Renal cortex interstitium (tissue), 15 donors: ENCODE measurements at places on chromosomes 11 and 22. TPM values are rescaled to one million over a fixed set of nuclear protein-coding genes. Genes with fewer than 3 reads are reported as not detected.

DNA sequence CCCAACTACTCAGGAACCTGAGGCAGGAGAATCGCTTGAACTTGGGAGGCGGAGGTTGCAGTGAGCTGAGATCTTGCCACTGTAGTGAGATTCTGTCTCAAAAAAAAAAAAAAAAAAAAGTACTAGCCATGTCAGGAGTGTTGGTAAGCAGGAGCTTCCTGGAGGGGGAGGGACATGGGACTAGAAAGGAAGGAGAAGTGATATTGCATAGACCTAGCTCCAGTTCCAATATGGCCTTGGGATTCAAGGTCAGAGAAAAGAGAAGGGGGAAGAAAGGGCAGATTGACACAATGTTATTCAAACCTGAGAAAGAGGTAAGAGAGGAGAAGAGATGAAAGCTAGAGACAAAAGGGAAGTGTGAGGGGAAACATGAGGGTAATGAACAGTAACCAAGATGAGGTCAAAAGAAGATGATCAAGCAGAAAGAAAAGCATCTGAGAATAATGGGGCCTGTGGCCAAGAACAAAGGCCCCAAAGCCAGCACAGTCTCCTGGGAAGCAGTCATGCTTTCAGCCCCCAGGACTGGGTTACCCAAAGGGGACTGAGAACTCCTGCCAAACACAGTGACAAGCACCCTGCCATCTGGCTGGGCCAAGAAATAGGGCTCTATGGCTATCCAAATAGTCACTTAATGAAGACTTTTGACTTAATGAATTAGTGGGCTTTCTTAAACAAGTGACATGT, 51.7 kb upstream of the FTH1 start:
- no peak for DNase-seq

DNA sequence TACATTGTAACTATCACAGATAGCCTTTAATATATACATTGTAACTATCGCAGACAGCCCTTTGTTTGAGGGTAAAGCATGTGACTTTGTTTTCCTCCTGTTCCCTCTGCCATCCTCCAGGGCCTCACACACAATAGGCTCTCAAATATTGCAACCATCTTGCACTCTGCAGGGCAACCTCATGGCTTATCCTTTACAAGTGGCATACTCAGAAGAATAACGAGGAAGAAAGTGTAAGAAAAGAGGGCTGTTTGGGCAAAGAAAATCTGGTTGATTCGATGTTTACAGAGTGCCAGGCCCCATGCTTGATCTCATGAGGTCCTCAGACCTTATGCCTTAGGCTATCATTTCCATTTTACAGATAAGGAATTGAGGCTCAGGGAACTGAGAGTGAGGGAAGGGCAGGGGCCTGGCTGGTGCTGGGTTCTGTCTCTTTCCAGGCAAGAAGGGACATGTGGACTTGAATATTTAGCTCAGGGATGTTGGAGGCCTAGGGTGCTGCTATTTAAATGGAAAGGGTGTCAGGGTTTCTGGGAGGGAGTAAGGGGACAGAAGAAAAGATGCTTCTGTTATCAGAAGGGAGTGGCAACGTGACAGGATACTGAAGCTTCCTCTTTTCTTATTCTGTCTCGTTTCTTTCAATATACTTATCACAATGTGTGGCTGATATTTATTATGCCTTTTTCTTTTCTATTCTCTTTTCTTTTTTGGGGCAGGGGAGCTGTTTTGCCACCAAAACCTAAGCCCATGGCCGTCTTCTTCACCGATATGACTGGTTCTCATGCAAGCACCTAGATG, 1.1 kb upstream of the SAMM50 start:
- no peak for DNase-seq

GRCh38 chr11:120598517-120599257, 87.1 kb downstream of the GRIK4 start:
- DNase-seq, result no peak

Gene GGT1
- 50.8 TPM for polyA plus RNA-seq

Gene IFITM10
- polyA plus RNA-seq, result 0.23 TPM

- DNase-seq, result no peak
Observed at GRCh38 chr22:48925450-48925849, 902.2 kb downstream of the BRD1 start.

- DNase-seq, result no peak
Observed at GRCh38 chr22:23824476-23825245, 14.1 kb downstream of the DERL3 start.

Gene ISX
- polyA plus RNA-seq, result 0.16 TPM

GRCh38 chr11:125170510-125171031, 6.0 kb downstream of the PKNOX2 start:
- no peak for DNase-seq

DNA sequence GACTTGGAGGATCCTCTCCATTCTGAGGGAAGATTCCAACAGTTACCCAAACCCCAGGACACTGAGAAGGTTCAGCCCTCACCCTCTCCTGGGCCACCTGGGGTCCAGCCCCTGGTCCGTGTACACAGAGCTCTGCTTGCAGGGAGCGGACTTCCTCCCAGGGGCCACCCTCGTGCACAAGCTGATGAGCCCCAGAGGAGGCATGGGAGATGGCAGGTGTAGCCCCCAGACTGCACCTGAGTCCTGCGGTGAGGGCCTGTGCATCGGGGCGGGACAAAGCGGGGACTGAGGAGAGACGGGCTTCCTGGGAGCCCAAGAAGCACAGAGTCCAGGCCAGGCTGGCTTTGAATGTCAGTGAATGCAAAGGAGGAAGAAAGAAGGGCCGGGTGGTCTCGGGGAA, 1374.9 kb downstream of the BRD1 start:
- DNase-seq, result no peak

DNA sequence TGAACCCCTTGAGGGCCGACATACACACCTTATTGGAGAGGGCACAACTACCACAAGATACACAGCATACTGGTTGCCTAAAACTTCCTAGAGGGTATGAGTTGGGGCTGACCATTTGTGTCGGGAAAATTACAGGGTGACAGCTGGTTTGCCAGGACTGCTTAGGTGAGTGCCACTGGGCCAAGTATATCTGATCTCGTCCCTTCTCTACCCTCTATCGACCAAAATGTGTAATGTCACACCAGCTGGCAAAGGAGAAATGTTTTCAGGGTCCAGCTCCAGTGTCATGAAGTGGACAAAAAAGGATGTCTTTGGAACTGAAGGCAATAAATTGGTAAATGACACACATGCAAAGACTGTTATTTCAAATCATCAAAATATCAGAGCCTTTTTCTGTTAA, 126.1 kb downstream of the PGR start:
- DNase-seq, result no peak

GRCh38 chr11:87879118-87879517, 296.1 kb downstream of the RAB38 start:
- DNase-seq, result no peak

GRCh38 chr11:11390068-11390771, 37.2 kb upstream of the CSNK2A3 start:
- no peak for DNase-seq

- DNase-seq, result no peak
Observed at GRCh38 chr22:23397008-23397612, 183.0 kb downstream of the IGLL1 start.

- no peak for DNase-seq
Observed at GRCh38 chr11:108144615-108145014, 23.2 kb downstream of the ACAT1 start.

DNA sequence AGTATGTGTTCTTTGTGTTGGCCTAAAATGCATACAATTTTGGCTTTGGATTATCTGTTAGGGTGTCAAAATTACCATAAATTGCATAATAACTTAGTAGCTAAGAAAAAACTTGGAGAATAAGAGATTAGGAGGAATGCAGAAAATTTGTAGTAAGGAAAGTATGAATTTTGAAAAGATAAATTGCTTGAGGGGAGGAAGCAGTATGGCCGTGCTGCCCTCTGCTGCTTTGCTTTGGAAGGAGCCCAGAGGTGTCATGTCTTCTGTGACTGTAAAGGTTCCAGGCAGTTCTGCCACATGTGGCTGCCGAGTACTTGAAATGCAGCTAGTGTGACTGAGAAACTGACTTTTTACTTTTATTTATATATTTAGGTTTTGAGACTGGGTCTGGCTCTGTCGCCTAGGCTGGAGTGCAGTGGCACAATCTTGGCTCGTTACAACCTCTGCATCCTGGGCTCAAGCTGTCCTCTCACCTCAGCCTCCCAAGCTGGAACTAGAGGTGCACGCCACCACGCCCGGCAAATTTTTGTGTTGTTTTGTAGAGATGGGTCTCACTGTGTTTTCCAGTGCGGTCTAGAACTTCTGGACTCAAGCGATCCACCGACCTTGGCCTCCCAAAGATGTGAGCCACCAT, 1.8 kb downstream of the ADSL start:
- DNase-seq, result no peak

Gene MMP26
- polyA plus RNA-seq, result 0.89 TPM

Gene IGLL1
- polyA plus RNA-seq, result 0.28 TPM

GRCh38 chr11:794766-795633, 3.1 kb downstream of the SLC25A22 start:
- no peak for DNase-seq

DNA sequence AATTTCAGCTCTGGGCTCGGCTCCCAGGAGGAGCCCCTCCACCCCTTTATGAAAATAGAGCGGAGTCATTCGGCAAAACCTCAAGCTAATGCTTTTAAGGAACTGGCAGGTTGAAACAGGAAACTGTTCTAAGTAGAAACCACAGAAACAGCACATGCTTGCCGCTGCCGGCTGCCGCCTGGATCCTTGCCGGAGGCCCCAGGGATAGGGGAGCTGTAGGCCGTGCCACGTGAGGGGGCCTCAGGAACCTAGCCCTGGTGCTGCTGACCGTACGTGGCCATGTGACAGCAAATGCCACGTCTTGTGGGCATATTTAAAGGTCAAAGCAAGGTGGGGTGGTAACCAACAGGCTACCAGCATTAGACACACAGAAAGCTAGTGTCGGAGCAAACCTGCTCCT, 77.9 kb upstream of the TIMP3 start:
- peak; percentile 25 for DNase-seq

- DNase-seq, result peak; percentile 28
Observed at GRCh38 chr11:11660363-11660740, 38.5 kb upstream of the GALNT18 start.

DNA sequence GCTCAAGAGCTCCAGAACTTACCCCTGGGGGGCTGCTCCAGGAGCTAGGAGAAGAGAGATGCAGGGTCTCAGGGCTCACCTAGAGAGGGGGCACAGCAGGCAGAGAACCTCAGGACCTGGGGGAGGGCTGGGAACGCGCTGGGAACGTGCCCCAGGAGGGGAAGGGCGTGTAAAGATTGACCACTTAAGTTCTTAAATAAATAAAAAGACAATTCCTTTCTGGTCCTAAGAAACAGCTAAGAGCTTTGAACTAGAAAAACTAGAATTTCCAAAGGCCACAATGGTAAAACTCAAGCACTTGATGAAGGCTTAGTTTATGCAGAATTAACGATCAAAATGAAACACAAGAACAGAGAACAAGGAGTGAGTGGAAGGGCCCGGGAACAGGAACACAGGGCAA, 89.1 kb downstream of the CELSR1 start:
- DNase-seq, result no peak

DNA sequence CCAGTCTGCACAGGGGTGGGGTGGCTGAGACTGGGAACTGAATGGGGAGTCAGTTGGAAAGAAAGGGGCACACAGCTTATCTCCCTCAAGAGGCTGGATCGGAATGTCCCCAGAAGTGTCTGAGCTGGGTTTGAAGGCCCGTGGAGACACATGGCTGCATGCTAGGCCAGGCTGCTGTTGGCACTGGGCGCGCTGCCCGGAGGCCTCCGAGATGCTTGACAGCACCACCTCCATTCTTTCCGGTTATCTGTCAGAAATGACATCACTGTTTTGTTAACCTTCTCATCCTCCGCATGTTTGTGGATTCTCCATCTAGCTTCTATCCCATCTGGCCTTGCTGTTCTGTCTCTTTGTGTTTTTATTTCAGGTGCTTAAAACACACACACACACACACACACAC, 85.5 kb downstream of the APIP start:
- no peak for DNase-seq

DNA sequence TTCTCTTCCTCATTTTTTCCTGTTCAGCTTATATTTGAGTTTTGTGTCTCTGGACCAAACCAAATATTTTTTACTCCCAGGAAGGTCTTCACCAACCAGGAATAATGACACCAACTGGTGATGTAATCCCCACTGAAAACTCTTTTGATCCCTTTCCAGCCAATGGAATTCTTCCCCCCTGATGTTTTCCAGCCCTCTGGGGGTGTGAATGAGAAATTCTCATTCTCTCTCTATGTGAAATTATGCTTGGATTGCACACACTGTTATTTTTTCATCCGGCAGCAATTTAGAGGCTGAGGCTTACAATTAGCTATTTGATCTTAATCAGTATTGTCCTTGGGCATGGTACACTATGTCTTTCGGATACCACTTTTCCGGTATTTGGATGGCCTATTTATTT, 39.5 kb upstream of the SLC1A2 start:
- DNase-seq, result no peak
